ENCODE measurements at places on chromosomes 11 and 22. TPM values are rescaled to one million over a fixed set of nuclear protein-coding genes. Genes with fewer than 3 reads are reported as not detected.

Gene DRD4
- 0.40 TPM for total RNA-seq

Gene FAM83F
- total RNA-seq: 2.1 TPM

Gene SMPD1
- total RNA-seq: 25.3 TPM

Gene SUSD2
- 0.80 TPM for total RNA-seq

Gene NRIP3
- 3.8 TPM for total RNA-seq

Gene MAJIN
- total RNA-seq: not detected

Gene APOBEC3A
- 4.1 TPM for total RNA-seq

Gene C11orf16
- not detected for total RNA-seq

Gene GCAT
- 2.6 TPM for total RNA-seq

Gene TM7SF2
- total RNA-seq: 18.5 TPM

- no peaks in the 10 kb centered on the region for H3K4me1 ChIP-seq
- no peaks in the 10 kb centered on the region for H3K36me3 ChIP-seq
- H3K27ac ChIP-seq: no peak overlapping the region
- no peak for DNase-seq
Observed at GRCh38 chr11:81359476-81359875, 1374.2 kb downstream of the FAM181B start.

DNA sequence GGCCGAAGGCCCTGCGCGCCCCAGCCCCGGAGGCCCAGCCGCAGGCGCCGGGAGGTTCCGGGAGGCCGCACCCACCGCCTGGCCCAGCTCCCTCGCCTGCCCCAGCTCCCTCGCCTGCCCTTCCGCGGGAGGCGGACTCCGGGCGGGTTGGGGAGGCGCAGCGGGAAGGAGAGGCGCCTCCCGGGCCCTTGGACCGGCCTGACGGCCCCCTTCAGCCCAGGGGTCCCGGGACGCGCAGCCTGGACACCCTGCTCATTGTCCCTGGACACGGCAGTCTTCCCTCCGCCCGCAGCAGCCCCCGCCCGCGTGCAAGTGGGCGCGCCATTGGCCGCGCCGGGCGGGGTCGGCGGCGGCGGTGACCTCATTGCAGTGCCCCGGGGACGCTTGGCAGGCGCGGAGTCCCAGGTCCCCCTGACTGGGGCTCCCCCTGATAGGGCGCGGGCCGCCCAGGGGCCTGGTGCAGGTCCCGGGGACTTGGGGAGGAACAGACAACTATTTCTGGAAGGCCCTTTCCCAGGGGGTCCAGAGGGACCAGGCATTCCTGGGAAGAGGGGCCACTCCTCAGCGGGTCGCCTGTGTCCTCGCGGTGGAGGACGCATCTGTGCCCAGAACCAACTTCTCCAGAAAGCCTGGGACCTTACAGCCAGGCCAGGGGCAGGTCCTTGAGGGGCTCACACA lies 501 bp downstream of the CD151 start:
- no peak overlapping the region for H3K27ac ChIP-seq
- H3K27me3 ChIP-seq: peaks cover 16% of the 10 kb centered on the region
- H3K4me3 ChIP-seq: peak overlapping the region; percentile 81
- peak; percentile 42 for DNase-seq
- H3K4me1 ChIP-seq: peaks cover 18% of the 10 kb centered on the region

DNA sequence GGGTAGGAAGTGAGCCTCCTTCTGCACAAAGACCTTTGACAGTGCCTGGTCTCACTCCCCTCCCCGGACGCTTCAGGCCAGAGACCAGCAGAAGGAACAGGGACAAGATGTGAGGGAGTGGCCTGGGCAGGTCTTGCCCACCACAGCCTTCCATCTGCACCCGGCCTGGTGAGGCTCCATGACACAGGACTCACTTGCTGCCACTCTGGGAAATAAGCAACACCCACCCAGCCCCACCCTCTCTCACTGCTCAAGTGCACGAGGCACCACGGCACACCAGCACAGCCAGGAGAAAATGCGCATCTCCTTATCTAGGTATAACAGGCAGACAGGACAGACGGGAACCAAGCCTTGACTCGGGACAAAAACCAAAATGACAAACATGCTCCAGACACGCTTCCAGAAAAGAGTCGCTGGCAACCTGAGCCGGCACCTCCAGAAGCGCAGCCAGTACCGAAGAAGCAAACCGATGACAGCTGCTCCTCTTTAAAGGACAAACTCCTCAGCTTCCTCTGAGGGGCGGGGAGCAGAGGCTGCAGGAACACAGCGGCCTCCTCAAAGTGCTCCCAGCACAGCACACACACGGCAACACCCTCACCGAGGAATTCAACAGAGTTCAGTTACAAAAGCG lies 41.7 kb downstream of the BRD1 start:
- no peaks in the 10 kb centered on the region for H3K27me3 ChIP-seq
- H3K4me1 ChIP-seq: peaks cover 43% of the 10 kb centered on the region
- H3K4me3 ChIP-seq: peak overlapping the region; percentile 50

GRCh38 chr11:69624293-69624692 lies 16.7 kb upstream of the CCND1 start:
- no peak overlapping the region for H3K27ac ChIP-seq
- H3K36me3 ChIP-seq: no peaks in the 10 kb centered on the region
- H3K4me3 ChIP-seq: no peak overlapping the region
- H3K4me1 ChIP-seq: no peaks in the 10 kb centered on the region
- peaks cover 40% of the 10 kb centered on the region for H3K27me3 ChIP-seq

GRCh38 chr11:68372625-68373024 lies 60.2 kb downstream of the LRP5 start:
- peaks cover 7% of the 10 kb centered on the region for H3K27me3 ChIP-seq
- peaks cover 3% of the 10 kb centered on the region for H3K4me1 ChIP-seq
- H3K36me3 ChIP-seq: no peaks in the 10 kb centered on the region
- no peak overlapping the region for H3K27ac ChIP-seq
- no peak overlapping the region for H3K4me3 ChIP-seq

DNA sequence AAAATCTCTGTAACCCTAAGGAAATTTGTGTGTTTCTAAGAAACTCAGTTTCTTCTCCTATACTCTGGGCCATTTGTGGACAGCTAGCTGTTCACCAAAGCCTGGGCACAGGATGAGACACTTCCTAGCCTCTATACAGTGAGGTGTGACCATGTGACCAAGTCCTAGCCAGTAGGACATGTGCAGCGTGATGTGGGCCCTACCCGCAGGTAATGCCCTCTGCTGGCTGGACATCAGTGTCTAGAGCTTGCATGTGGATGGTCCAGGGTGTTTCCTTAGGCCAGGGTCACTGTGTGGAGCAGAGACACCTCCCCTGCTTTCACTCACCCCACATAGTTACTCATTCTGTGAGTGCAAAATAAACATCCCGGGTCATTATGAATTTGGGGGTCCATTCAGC lies 100.5 kb downstream of the LARGE1 start:
- no peaks in the 10 kb centered on the region for H3K27me3 ChIP-seq
- H3K4me1 ChIP-seq: no peaks in the 10 kb centered on the region
- H3K4me3 ChIP-seq: no peak overlapping the region
- H3K36me3 ChIP-seq: no peaks in the 10 kb centered on the region
- no peak overlapping the region for H3K27ac ChIP-seq
- no peak for DNase-seq

GRCh38 chr11:16239141-16240105 lies 116.9 kb downstream of the SOX6 start:
- no peak for DNase-seq
- H3K4me1 ChIP-seq: no peaks in the 10 kb centered on the region
- no peaks in the 10 kb centered on the region for H3K27me3 ChIP-seq
- H3K4me3 ChIP-seq: no peak overlapping the region
- H3K36me3 ChIP-seq: no peaks in the 10 kb centered on the region
- H3K27ac ChIP-seq: no peak overlapping the region

DNA sequence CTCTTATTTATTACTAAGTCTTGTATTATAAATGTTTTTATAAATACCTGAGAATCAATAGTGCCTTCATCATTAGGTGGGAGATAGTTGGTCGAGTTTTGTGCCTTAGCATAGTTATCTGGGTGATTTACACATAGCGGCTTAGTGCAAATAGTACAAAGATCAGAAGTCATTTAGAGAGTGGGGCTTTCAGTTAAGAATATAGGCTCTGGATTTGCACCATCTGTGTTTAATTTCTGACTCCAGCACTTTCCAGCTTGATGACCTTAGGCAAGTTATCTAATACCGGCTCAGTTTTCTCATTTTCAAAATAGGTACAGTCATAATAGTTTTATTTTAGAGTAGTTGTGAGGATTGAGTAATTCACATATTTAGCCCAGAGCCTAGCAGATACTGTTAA lies 26.4 kb downstream of the PDE3B start:
- H3K36me3 ChIP-seq: peaks cover 3% of the 10 kb centered on the region
- DNase-seq: no peak
- H3K4me1 ChIP-seq: peaks cover 10% of the 10 kb centered on the region
- H3K4me3 ChIP-seq: no peak overlapping the region

GRCh38 chr11:88603091-88603867 lies 265.7 kb upstream of the CTSC start:
- H3K4me1 ChIP-seq: no peaks in the 10 kb centered on the region
- no peak overlapping the region for H3K27ac ChIP-seq
- no peak overlapping the region for H3K4me3 ChIP-seq
- no peaks in the 10 kb centered on the region for H3K36me3 ChIP-seq
- peaks cover 4% of the 10 kb centered on the region for H3K27me3 ChIP-seq

DNA sequence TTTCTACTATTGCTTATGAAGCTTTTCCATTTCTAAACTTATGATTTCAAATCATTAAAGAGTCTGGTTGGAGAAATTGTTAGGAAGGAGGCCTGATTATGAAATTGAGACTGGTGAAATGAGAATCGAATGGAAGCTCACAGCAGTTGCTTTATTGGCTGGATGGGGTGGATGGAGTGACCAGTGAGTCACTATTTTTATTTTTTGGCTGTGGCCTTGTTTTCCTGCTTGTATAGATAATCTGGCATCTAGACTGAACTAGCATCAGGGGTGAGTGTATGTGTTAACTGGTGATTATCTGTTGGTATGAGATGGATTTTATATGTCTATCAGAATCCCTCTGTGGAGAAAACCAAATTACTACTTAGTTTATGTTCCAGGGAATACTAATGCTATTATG lies 36.2 kb downstream of the UVRAG start:
- no peak overlapping the region for H3K4me3 ChIP-seq
- H3K27me3 ChIP-seq: no peaks in the 10 kb centered on the region
- peaks cover 25% of the 10 kb centered on the region for H3K4me1 ChIP-seq
- peaks cover 3% of the 10 kb centered on the region for H3K36me3 ChIP-seq
- H3K27ac ChIP-seq: no peak overlapping the region

DNA sequence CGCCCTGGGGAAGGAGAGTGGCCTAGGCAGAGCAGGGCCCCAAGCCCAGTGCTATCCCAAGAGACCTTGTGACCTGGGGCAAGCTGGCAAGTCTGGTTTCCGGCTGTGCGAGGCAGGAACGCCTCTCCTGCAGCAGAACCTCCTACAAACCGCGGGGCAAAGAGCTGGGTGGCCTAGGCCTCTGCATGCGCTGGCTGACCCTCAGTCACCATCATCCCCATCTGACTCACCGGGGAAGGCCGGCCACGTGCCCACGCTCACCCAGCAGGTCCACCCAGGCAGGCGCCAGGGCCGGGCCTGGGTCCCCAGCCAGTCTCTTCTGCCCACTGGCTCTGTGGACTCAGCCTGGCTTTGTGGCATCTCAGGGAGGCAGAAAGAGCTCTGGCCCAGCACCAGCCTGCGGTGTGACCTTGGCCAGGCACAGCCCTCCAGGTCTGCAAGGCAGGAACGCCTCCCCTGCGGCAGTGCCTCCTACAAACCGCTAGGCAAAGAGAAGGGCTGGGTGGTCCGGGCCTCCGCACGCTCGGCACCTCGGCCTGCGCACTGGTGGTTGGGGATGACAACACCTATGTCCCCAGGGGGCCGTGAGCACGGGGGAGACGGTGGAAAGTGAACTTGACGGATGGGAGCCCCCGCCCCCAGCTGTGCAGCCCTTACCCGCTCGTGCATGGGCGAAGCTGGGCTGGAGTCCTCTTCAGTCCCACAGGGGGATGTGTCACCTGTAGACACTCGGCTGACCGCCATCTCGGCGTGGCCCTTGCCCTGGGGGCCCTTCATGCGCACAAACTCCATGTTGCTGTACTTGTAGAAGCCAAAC lies 38.2 kb downstream of the KIAA0930 start:
- peaks cover 6% of the 10 kb centered on the region for H3K36me3 ChIP-seq
- no peaks in the 10 kb centered on the region for H3K27me3 ChIP-seq

DNA sequence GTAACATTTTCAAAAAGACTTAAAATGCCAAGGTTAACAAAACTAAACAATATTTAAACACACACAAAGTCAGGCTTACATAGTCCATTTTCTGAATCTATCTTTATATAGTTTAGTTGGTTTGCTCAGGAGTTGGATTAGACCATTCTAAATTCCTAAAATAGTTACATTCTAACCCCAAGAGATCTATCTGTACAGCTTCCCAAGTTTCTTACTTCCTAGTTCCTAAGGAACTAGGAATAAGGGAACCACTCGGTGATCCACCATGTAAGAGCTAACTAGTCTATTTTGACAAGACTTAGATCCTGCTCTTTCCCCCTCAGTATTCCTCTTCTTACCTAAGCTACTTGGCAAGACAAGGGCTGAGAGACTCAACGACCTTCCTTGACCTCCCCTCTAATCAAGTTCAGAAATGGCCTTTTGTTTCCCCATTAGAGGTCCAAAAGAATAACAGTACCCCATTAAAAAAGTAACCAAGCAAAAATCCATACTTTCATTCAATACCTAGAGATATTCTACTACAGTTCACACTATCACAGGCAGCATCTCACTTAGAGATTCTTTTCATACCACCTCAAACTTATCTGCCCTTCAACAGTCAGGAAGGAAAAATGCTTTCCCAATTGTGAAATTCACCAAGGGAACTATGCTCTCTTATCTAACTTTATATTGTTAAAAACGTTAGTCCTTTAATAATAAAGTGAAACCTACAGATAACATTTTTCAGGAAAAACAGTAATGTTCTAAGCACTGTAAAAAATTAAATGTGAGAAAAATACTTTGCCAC lies 253.1 kb downstream of the TTC28 start:
- no peak overlapping the region for H3K27ac ChIP-seq
- H3K4me3 ChIP-seq: no peak overlapping the region
- no peak for DNase-seq
- H3K36me3 ChIP-seq: peaks cover 2% of the 10 kb centered on the region
- H3K4me1 ChIP-seq: no peaks in the 10 kb centered on the region

- no peak overlapping the region for H3K4me3 ChIP-seq
- H3K4me1 ChIP-seq: peaks cover 2% of the 10 kb centered on the region
- peaks cover 23% of the 10 kb centered on the region for H3K27me3 ChIP-seq
- no peak overlapping the region for H3K27ac ChIP-seq
Observed at GRCh38 chr22:22884888-22885840, 2.5 kb upstream of the IGLL5 start.

- H3K27ac ChIP-seq: no peak overlapping the region
- peaks cover 3% of the 10 kb centered on the region for H3K36me3 ChIP-seq
- peaks cover 57% of the 10 kb centered on the region for H3K4me1 ChIP-seq
- DNase-seq: no peak
- H3K27me3 ChIP-seq: no peaks in the 10 kb centered on the region
Observed at GRCh38 chr11:63845911-63846310, 7.0 kb downstream of the MARK2 start.

- peaks cover 49% of the 10 kb centered on the region for H3K4me1 ChIP-seq
- H3K27ac ChIP-seq: peak overlapping the region; percentile 70
- no peaks in the 10 kb centered on the region for H3K27me3 ChIP-seq
- H3K4me3 ChIP-seq: peak overlapping the region; percentile 19
- H3K36me3 ChIP-seq: no peaks in the 10 kb centered on the region
- DNase-seq: no peak
Observed at GRCh38 chr11:63880403-63880790, 36.6 kb downstream of the RCOR2 start.

GRCh38 chr11:119853581-119854360 lies 124.8 kb upstream of the NECTIN1 start:
- H3K4me3 ChIP-seq: no peak overlapping the region
- H3K4me1 ChIP-seq: peaks cover 8% of the 10 kb centered on the region
- no peak overlapping the region for H3K27ac ChIP-seq
- H3K27me3 ChIP-seq: peaks cover 50% of the 10 kb centered on the region
- no peaks in the 10 kb centered on the region for H3K36me3 ChIP-seq
